Brain pericyte (primary cell): ENCODE measurements at places on chromosomes 16 and 17.

GRCh38 chr17:29709866-29710519, 87.3 kb upstream of the CORO6 start:
- no peak for DNase-seq

DNA sequence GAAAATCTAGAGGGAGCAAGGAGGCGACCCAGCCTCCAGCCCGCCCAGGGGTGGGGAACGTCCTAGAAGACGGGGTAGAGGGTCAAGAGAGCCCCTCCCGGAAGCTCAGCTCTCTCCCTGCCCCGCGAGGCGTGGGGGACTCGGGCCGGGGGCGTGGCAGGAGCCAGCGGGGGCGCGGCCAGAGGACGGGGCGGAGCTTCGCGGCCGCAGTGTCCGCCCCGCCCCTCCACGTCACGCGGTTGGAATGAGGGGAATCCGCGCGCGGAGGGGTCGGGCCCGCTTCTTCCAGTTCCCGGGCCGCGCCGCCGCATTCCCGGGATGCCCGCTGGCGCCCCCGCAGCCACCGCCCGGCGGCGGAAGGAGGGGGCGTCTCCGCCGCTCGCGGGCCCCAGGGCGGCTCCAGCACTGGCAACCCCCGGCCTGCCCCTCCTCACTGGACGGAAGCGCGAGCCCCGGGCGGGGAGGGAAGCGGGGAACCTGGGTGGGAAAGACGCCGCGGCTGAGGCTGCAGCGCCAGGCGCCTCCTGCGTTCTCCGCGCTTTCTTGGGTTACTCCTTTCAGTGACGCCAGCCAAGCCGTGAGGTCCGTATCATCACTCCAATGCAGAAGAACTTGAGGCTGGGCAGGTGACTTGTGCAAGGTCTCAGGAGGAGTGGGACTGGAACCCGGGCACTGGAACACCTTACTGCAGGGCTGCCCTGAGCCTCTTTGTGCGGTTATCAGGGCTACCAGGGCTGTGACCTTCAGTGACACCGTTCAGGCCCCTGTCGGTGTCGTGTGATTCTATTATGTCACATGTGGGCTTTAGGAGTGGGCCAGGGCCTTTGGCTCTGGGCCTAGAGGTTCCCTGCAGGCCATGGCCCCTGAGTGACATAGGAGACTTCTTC, 4.3 kb downstream of the MYO1C start:
- no peak for DNase-seq

- DNase-seq, result no peak
Observed at GRCh38 chr16:24694931-24695330, 34.5 kb upstream of the TNRC6A start.

DNA sequence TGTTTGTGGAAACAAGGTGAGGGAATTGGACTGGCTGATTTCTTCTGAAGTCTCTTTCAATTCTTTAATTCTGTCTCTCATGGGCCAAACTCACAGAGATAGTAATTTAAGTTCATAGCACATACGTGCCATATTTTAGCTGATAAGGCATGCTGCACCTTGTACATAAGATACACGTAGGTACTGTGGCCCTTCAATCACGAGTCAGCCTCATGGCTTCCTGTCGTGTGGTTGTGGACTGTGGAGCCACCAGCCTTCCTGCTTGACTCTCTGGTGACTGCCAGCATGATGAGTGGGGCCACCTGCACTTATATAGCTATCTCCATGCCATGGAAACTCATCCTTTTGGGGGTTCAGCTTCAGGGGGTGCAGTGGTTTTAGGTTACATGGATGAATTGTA, 25.1 kb downstream of the KSR1 start:
- no peak for DNase-seq

- no peak for DNase-seq
Observed at GRCh38 chr17:30341703-30342249, 7.9 kb upstream of the TMIGD1 start.

GRCh38 chr17:82022310-82022980, at the start of gene CENPX:
CENPX (minus strand) TSS chr17:82022878; CDS start chr17:82022861, 17 bp downstream.
- DNase-seq, result no peak

GRCh38 chr16:48394355-48394703, 9.1 kb upstream of the SIAH1 start:
- DNase-seq, result no peak

- DNase-seq, result no peak
Observed at GRCh38 chr16:69017036-69017783, 88.2 kb upstream of the HAS3 start.

GRCh38 chr17:80219763-80220053, 425 bp downstream of the SGSH start:
- DNase-seq, result no peak

GRCh38 chr17:4903051-4903818, at the start of gene CHRNE:
CHRNE (minus strand) TSS chr17:4903098; CDS start chr17:4903063, 35 bp downstream.
- peak; percentile 16 for DNase-seq

DNA sequence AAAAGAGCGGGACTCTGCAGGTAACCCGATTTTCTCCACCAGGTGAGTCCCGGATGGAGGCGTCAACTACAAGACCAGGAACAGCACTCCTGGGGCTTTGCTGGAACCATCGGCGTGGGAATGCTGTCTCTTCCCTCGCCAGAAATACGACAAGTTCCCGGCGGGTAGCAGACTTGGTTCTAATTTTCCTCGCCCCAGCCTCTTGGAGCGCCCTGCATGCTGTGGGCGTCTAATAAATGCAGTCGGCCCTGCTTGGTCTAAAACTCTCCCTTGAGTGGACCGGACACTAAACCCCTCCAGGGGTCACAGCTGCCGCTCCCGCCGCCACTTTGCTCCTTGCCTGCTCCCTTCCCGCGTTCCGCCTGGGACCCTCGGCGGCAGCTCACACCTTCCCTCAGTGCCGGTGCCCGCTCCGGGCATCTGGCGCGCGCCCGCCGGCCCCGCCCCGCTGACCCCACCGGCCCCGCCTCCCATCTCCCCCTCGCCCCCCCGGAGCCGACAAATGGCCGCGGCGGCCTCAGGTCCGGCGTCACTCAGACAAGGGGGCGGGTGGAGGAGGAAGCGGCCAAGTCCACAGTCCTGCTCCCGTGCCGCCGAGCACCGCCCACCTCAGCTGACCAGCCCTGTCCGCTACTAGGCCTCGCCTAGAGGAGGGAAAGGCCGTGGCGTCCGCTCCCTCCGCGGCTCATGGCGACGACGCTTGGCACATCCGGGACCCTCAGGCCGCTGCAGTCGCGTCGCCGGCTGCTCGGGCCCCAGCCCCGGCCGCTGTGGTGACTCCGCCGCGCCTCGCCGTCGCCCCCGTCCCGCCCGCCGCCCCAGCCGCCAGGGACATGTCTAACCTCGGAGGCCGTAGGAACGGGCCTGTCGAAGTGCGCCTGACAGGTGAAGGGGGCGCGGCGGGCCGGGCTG, 65.8 kb downstream of the KPNA2 start:
- DNase-seq, result peak; percentile 47

DNA sequence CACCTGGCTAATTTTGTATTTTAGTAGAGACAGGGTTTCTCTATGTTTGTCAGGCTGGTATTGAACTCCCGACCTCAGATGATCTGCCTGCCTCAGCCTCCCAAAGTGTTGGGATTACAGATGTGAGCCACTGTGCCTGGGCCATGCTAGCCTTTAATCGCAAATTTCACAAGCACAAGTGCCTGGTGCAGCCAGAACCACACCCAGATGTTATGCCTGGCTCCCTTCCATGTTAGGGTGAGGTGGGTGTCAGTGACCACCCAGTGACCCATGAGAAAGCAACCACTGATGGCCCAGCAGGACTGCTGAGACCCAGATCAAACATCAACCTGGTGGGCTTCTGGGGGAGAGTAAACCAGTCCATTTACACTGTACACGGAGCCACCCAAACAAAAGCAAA, 241.9 kb downstream of the CDH11 start:
- no peak for DNase-seq

GRCh38 chr17:44887971-44888954, 11.0 kb downstream of the EFTUD2 start:
- no peak for DNase-seq

DNA sequence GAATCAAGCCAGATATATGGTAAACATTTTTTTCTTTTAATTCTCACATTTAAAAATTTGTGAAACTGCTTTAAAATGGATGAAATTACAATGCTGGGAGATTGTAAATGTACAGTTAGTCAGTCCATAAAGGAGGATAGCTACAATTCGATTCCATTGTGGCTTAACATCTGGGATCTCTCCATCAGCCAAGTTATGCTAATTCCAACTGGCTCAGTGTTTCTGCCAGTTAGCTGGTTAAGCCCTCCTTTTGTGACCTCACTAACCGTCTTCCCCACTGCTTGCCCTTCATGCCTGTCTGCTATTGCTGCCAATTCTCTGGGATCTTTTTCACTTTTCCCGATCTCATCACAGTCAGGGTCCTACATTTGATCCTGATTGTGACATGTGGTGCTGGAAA, 1347.6 kb downstream of the CDH11 start:
- no peak for DNase-seq

DNA sequence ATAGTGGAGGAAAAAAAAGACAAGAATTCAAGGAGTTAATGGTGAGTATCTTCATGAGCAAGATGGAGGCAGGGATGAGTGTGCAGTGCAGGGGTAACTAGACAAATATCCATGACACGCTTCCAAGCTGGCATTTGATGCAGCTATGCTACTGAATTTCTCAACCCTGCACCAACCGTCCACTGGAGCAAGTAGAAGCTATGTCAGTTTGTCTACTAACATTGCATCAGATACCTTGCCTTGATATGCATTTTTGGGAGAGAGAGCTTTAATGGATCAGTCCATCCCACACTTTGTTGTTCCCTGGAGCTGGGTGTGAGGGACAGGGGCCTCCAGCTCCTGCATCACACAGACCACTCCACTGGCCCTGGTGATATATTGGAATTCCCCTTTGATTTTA, 16.4 kb downstream of the CCL11 start:
- no peak for DNase-seq

DNA sequence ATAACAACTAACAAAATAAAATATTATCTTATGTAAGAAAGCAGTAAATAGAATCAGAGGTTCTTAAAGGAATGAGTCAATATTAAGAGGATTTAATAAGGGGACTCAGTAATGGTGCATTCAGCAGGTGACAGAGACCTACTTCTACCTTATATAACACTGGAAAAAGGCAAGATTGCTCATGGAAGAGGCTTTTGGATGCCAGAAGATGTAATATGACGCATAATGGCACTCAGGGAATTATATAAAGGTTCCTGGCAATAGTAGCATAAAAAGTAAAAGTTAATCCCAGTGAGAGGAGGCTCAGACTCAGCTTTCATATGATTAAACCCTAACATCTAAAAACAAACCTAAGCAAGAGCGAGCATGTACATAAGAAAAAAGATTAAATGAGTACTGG, 136.0 kb upstream of the NACA2 start:
- no peak for DNase-seq

DNA sequence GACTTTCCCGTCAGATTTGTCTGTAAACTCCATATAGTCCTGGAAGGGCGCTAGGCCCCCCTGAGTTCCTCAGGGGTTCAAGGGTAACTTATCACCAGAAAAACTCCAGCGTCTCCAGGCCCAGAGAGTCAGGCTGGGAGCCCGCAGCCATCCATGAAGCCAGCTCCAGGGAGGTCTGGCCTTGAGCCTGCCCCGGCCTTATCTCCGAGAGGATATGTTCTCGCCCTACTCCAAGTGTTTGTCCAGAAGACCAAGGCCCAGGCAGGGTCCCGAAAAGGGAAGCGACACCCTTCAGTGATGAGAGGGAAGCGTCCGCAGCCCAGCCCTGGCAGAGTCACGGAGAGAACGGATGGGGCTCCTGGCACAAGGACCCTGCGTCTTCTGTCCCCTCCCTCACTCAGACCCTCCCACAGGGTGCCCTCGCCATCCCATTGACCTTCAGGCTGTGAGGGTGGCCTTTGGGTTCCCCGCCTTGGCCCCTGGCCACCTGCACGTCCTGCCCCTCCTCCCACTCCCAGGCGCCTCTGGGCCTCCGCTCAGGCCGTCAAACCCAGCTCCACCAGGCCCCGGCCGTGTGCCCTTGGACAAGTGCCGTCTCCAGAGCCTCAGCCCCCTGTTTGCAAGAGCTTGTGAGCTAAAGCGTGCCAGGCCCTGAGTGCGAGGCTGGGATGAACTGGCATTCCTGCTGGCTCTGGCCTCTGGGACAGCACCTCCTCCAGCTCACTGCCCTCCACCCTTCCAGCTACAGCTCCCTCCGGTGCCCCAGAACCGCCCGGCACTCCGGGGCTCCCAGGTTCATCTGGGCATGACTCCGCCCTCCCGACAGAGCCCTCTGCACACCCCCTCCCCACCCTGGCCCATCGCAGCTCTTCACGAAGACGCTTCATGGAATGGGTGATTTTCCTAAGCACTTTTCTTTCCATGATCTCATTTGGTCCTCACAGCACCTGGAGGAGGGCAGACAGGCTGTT, 83.4 kb downstream of the ZDHHC7 start:
- DNase-seq, result no peak

GRCh38 chr16:89613954-89614459, 565 bp downstream of the DPEP1 start:
- no peak for DNase-seq

- DNase-seq, result no peak
Observed at GRCh38 chr16:62135446-62135845, 99.2 kb upstream of the CDH8 start.
